ENCODE measurements at places on chromosomes 16 and 17.

- peak; percentile 32 for DNase-seq
These were observed 4.7 kb downstream of the SLC12A3 start for GRCh38 chr16:56869513-56870275.

- peak; percentile 59 for DNase-seq
These were observed 2.0 kb downstream of the HOXB8 start for GRCh38 chr17:48612854-48613691.

- DNase-seq: peak; percentile 41
These were observed 836 bp upstream of the MMP15 start for GRCh38 chr16:58024486-58025350.

GRCh38 chr17:22374741-22375140 is 682.4 kb downstream of the KCNJ18 start:
- no peak for DNase-seq

GRCh38 chr17:15981208-15981607 is 18.3 kb downstream of the ZSWIM7 start:
- DNase-seq: peak; percentile 34

DNA sequence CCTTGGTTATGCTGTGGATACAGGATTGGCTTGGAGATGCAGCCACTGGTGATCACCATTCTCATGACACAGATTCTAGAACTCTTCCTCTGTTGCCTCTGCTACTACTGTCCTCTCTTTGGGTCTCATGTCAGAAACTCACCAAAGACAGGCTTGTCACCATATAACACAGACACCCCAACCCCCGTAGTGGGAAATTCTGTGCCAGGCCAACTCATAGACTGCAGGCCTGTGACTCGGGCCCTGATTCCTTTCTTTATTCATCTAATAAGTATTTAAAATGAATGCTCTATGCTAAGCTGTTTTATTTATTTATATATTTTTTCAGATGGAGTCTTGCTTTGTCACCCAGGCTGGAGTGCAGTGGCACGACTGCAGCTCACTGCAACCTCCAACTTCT is 9.5 kb downstream of the CYB5D2 start:
- no peak for DNase-seq

DNA sequence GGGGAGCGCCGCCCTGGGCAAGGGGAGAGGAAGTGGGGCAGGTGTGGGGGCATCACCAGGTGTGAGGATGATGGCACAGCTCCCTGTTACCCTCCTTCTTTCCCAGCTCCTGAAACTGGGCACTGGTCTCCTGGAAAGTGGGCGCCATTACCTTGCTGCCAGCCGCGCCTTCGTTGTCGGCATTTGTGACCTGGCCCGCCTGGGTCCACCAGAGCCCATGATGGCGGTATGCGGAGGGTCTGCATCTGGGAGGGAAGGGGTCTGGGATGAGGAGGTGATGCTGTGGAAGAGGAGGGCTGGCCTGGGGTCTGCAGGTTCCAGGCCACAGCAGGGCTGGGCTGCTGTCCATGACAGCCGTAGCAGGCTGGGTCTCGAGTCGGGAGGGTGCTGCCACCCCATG is 5.5 kb downstream of the ACAP1 start:
- no peak for DNase-seq

- no peak for DNase-seq
These were observed 192.7 kb downstream of the RPTOR start for GRCh38 chr17:80737106-80738019.

GRCh38 chr16:8892101-8892575 is 10.0 kb downstream of the LITAFD start:
- DNase-seq: no peak

DNA sequence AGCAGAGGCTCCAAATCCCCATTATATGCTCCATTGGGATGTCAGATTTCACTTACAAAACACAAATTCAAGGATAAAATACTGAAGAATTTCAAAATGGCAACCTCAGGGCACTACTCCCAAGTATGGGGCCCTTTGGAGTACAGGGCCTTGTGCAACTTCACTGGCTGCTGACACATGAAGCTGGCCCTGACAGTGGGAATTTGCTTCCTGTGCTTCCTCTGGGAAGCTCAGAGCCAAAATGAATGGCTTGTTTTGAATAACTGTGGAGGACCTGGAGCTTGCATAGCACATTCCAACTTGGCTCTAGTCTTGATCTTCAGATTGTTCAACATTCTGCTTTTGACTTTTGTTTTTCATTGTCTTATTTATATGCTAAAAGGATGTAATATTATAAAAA is 52.3 kb upstream of the HNF1B start:
- no peak for DNase-seq

GRCh38 chr16:50213939-50214519 is 52.3 kb upstream of the ADCY7 start:
- DNase-seq: no peak

GRCh38 chr16:87245511-87245910 is 71.7 kb downstream of the C16orf95 start:
- DNase-seq: no peak

DNA sequence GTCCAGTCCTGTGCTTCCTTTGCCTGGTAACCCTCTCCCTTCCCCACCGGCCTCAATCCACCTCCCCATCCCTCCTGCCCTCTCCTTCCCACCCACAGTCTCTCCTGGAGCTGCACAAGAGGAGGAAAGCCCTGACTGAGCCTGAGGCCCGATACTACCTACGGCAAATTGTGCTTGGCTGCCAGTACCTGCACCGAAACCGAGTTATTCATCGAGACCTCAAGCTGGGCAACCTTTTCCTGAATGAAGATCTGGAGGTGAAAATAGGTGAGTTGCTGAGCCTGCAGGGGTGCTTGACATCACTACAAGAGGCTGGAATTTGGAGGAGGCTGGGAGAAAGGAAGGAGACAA is 1.3 kb downstream of the PLK1 start:
- no peak for DNase-seq

GRCh38 chr17:20246692-20247091 is 220.6 kb downstream of the LGALS9B start:
- DNase-seq: no peak

DNA sequence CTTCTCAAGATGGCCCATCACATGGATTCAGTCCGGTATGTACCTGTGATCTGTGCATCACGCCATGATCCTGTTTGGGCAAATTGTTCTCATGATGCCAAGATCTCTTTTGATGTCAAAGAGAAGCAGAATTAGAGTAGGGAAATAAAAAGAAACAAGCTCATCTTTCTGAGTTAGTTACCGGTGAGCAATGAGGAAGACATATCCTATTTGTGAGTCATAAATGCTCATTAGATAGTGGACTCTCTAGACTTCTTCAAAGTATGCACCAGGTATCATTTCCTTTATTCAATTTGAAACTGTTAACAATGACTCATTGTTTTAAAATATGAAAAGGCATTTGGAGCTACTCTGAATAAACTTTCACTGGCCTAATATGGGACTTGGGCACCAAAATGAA is 8.0 kb upstream of the KRTAP4-12 start:
- DNase-seq: peak; percentile 80

- no peak for DNase-seq
These were observed 84.9 kb upstream of the CDC42EP4 start for GRCh38 chr17:73396431-73397277.

GRCh38 chr17:82327757-82328140 is 5.8 kb downstream of the SECTM1 start:
- DNase-seq: no peak

DNA sequence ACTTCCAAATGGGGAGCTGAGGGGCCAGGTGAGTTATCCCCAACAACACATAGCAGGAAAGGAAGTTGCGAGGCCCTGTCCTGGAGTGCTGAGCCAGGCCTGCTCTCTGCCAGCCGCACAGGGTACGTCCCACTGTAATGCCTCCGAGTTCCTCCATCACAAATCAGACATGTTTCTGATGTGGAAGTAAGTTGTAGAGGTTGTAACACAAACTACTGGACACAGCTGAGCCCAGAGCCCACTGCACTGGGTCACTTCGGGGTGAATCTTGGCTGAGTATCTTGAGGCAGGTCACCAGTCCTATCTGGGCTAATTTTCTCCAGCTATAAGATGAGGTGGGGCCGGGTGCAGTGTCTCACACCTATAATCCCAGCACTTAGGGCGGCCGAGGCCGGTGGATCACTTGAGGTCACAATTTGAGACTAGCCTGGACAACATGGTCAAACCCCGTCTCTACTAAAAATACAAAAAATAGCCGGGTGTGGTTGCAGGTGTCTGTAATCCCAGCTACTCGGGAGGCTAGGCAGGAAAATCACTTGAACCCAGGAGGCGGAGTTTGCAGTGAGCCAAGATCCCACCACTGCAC is 100.8 kb upstream of the CDH5 start:
- DNase-seq: no peak

GRCh38 chr17:43042025-43042628 is 17.1 kb downstream of the RND2 start:
- DNase-seq: no peak

DNA sequence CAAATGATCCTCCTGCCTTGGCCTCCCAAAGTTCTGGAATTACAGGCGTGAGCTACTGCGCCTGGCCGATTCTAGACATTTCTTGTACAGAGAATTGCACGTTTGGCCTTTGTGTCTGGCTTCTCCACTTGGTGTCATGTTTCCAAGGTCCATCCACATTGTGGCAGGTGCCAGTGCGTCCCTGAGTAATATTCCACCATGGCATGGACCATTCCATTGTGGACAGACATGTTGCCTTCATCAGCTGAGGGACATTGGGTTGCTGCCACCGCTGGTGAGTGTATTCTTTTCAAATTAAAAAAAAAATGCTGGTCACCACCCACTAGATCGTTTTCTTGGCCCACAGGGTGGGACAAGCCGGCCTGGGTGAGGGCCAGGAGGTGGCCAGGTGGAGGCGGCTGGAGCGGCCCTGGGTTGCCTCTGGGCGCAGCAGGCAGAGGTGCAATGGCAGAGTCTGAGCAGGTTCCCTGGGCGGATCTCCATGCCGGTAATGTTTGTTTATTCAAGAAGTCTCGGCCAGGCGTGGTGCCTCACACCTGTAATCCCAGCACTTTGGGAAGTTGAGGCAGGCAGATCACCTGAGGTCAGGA is 274.1 kb downstream of the SEC14L1 start:
- no peak for DNase-seq

GRCh38 chr17:50181591-50182560 is 16.1 kb downstream of the SGCA start:
- peak; percentile 43 for DNase-seq

DNA sequence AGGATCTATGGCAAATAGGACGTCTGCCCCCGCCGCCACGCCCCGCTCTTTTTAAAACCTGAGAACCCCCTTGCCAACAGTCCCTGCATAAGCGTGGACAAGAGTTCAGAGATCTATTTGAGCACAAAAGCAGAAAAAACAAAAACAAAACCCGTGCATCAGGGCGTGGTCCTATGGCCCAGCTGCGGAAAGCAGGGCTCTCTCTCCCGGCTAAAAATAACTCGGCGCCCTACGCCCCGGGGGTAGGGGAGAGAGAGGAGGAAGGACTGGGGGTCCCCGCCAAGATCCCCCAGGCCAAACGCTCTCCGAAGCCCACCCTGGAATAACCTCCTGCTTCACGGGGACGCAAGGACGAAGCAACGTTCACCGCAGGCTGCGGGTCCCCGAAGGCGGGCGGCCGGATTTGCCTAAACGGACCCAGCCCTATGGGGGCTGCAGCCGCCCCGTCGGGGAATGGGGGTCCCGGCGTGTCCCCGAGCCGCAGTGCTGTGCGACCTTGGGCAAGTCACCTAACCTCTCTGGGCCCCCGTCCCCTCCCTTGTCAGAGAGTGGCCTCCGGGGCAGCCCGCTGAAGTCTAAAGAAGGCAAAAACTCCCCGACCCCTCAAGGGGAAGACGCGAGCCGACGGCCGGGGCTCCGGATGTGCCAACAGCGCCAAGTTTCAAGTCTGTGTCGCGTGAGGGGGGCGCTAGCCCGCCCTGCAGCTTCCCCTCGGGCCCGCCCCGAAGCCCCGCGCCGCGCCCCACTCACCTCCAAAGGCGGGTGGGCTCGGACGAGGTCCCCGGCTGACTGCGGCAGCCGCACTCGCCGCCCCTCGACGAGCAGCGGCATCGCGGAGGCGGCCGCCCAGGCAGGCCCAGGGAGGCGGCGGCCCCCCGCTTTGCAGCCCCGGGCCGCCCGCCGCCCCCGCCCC is 477 bp downstream of the NTAN1 start:
- no peak for DNase-seq

- DNase-seq: no peak
These were observed 41.2 kb downstream of the EMP2 start for GRCh38 chr16:10539236-10539635.

- no peak for DNase-seq
These were observed 17.6 kb upstream of the MAF start for GRCh38 chr16:79618041-79618691.

DNA sequence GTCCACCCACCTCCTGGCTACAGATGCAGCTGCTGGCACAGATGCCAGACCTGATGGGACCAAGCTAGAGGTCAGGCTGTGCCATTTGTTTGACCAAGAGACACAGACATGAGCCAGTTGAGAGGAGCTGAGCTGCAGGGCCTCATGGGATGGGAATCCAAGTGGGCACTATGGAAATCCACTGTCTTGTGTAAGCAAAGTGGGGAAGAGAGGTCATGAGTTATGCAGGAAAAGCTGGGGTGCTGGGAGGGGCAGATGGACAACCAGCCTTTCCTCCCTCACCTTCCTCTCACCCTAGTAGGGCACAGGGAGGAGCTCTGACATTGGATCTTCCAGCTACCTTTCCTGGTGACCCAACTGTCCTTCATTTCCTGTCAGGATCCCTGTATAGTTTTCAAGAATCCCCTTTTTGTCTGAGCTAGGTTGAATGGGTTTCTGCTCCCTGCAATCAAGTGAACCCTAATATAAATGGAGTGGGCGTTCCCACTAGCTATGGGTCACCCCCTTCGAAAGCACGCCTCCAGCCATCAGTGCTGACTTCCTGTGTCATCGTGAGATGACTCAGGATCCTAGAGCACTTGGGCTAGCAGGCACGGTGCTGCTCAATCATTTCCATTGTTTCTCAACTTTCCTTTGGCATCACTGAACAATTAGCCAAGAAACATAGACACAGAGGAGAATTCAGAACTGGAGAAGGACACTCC is 13.6 kb downstream of the ATPAF2 start:
- DNase-seq: peak; percentile 25

- no peak for DNase-seq
These were observed 24.9 kb downstream of the SCNN1G start for GRCh38 chr16:23207485-23207884.

GRCh38 chr17:627051-627450 is 87.6 kb downstream of the VPS53 start:
- no peak for DNase-seq

- DNase-seq: no peak
These were observed 145.4 kb downstream of the SOX9 start for GRCh38 chr17:72266112-72266775.

DNA sequence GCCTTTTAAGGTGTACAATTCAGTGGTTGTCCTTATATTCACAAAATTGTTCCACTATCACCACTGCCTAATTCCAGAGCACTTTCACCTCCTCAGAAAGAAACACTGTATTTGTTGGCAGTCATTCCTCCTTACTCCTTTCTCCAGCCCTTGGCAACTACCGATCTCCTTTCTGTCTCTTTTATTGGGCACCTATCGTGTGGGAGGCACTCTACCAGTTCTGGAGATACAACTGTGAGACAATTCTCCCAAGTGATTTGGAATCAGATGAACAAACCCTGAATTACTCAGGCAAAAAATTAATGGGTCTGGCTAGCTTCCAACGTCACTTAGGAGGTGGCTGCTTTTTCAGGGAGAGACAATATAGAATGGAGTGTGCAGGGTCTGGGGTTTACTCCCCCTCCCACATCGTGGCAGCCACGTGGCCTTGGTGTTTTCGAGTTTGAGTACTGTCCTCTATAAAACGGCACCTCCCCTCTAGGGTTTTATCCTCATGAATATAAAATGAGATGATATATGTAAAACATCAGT is 63.9 kb downstream of the SHISA9 start:
- no peak for DNase-seq

- DNase-seq: peak; percentile 62
These were observed 52.4 kb downstream of the WDR45B start for GRCh38 chr17:82595893-82596292.
